ENCODE measurements at places on chromosomes 1 and 21.

- no peak for DNase-seq
Measured at GRCh38 chr1:54474310-54475251, 68.4 kb upstream of the SSBP3 start.

- no peak for DNase-seq
Measured at GRCh38 chr1:17573518-17574041, 34.1 kb downstream of the ARHGEF10L start.

DNA sequence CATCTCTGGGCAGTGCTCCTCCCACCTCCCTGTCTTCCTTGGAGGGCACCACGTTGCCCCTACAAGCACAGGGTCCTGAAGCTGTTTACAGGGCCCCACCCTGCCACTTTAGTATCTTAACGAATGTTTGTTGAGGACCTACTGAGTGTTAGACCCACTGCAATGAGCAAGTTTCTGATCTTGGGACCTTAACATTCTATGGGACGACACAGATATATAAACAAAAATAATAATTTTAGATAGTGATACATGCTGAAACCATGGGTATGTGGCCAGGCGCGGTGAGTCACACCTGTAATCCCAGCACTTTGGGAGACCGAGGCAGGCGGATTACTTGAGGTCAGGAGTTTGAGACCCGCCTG is 10.1 kb downstream of the ENTREP3 start:
- no peak for DNase-seq

GRCh38 chr1:204304067-204304466 is 55.7 kb downstream of the PLEKHA6 start:
- DNase-seq, result no peak

DNA sequence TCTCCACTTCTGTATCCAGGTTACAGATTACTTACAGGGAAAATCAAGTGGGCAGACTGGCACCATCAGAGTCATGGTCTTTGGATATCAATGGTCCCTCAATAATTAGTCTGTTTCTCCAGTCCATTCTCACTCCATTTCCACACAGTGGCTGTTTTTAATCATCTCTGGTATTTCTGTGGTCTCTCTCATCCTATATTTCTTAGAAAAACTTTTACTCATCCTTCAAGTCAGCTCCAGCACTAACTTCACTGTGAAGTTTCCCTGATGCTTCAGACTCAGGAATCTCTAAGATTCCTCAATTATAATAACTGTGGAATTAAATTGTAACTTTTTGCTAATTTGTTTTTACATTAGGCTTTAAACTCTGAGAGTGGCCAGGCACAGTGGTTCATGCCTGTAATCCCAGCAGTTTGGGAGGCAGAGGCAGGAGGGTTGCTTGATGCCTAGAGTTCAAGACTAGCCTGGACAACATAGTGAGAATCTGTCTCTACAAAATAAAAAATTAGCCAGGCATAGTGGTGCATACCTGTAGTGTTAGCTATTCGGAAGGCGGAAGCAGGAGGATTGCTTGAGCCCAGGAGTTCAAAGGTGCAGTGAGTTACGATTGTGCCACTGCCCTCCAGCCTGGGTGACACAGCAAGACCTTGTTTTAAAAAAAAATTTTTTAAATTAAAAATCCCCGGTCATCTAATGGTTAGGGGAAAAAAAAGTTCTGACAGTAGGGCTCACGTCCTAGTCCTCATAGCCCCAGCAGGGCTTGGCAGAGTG is 10.6 kb downstream of the CD160 start:
- no peak for DNase-seq

DNA sequence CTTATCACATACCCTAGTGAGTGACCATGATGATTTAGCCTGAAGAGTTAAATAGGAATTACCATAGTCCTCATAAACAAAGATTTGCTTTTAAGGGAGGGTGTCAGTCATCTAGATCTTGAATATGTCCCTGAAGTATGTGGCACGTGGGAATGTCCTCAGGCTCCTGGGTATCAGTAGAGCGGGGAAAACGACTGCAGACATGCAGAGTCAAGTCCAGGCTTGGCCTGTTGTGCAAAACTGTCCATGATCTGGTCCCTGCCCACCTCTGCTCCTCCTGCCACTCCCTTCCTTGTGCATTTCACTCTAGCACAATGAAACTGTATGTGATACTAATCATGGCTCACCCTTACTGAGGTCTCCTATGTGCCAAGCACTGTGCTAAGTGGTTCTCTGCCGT is 12.9 kb downstream of the MOV10 start:
- DNase-seq, result no peak

DNA sequence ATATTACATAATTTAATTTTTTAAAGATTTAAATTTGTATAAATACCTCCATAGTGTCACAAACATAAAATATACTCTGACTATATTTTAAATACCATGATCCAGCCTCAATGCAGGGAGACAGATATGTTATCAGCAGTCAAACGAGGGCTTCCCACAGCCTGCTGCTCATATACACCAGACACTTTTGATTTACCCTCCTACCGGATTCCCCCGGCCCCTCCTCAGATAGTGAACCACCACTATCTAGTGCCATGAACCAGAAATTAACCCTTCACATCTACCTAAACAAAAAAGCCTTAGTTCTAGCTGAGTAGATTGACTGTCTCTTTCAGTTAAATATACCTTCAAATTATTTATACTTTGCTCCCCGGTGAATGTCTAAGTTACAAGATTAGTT is 52.4 kb upstream of the C1orf53 start:
- DNase-seq, result no peak

DNA sequence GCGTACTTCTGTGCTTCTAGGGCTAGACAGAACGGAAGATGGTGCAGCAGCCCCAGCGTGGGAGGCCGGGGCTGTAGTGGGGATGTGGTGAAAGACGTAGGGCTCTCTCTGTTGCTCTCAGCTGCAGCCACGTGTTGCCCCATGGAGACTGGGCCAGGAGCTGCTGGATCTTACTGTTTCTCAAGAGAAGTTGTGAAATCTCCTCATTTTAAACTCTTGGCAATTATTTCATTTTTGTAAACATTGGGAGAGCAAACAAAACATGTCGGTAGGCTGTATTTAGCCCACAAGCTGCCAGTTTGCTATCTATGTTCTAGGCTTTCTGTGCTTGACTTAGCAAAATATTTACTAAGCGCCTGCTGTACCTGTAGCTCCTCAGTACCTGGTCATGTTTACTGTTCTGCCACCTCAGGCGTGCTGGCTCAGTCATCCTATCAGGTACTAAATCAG is 15.9 kb upstream of the ELOA start:
- DNase-seq, result no peak

DNA sequence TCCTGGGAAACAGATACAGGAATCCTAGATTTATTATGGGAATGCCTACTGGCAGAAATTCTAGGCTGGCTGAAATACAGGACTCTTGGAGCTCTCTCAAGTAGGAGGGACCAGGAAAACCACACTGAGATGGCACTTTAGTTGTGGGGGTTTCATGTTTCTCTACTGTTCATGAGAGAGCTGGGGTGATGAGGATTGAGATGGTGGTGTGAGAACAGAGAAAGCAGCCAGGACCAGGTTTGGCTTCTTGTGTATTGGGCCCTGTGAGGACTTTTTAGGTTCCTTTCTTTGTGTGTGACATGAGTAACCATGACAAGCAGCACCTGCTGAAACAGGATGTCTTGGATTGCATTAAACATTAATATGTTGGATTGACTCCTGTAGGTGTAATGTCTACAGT is 4.9 kb downstream of the ARID1A start:
- DNase-seq, result no peak

DNA sequence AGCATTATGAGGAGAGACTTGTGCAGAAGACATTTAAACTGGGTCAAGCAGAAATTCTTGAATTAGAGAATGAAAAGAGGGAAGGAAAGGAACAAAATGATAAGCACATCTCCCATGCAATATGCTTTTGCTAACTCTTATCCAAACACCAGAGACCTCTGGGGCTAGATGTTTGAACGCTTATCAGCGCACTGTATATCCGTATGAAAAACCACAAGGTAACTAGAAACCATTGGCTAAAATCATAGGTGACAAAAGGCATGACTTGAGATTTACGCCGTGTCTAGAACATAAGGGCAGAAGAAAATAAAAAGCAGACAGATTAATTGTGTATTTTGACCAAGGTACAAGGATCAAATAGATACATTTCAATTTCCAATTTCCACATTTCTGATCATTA is 38.0 kb upstream of the TIAM1 start:
- DNase-seq, result no peak
